ENCODE measurements at places on chromosomes 7 and 10. TPM values are rescaled to one million over a fixed set of nuclear protein-coding genes. Genes with fewer than 3 reads are reported as not detected.

DNA sequence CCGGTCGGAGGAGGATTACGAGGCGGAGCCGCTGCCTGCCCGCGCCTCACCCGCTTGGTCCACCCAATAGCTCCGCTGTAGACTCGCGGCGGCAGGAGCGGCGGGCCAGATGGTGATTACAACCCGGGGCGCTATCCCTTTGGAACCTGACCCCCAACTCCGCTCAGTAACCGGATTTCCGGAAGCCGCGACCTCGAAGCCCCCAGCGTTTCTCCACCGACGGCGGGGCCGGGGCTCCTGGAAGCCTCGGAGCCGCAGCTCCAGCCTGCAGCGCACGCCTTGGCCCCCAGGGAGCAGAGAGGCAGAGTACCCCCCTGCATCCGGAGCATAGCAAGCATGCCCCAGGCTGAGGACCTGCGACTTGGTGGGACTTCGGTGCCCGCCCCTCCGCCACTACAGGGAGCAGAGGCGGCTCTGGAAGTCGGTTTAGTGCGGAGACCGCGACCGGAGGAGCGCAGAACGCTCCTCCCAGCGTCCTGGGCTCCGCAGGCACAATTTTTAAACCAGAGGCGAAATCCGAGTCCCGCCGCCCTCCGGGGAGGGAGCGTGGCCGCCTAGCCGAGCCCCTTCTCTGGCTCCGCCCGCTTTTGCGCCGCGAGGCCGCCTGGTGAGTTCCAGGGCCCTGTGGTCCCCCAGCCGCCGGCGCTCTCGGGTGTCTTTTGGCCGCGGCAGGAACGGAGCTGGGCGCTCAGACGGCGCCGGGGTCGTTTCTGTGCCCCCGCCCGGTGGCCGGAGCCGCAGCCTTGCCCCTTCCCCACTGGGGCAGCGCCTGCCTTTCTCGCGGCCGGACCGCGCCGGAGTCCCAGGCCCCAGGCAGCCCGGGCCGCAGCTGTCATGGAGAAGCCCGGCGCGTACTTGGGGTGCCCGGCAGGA is 28.2 kb upstream of the BMS1 start:
- DNase-seq, result peak; percentile 7

LLCFC1 gene
- not detected for total RNA-seq

DNA sequence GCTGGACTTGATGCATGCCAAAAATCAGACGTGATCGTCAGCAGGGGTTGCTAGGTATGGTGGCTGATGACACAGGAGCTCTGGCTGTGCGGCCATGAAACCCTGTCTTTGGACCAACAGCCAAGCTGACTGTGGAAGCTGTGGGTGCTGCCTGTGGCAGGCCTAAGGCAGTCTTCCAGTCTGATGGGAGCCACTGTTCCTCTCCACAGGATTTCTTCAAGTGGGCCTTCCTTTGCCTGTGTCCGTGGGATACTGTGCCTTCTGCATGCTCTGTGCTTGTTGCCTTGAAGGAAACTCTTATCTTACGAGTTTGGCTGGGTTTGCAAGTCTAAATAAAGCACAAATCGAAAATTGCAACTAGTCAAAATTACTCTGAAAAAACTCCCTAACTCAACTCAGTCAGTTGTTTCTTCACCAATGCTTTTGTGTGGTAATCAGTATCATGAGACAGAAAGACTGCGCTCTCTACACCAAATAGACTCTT is 101.9 kb upstream of the PDLIM1 start:
- DNase-seq, result no peak

GRCh38 chr10:33455029-33455428 is 120.6 kb upstream of the NRP1 start:
- no peak for DNase-seq

- DNase-seq, result peak; percentile 77
Measured at GRCh38 chr10:130301021-130301892, 165.1 kb downstream of the GLRX3 start.

DNA sequence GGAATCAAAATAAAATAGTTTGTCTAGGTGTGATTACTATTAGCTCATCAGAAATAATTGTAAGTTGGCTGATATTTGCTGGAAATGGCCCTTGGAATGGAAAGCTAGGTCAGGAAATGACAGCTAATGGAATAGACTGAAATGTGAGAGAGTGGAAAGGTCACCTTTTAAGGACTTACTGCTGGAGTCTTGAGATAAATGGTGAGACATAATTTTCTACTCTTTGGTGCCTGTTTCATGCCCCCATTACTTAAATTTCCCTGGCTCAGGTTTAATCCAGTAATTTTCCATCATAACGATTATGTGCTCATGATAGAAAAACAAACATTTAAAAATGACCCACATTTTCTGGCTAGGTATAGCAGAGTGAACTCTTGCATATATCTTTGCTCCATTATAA is 123.6 kb downstream of the ADAM22 start:
- DNase-seq, result no peak

GRCh38 chr7:101104193-101104713 is 19.0 kb downstream of the TRIM56 start:
- DNase-seq, result peak; percentile 42

DNA sequence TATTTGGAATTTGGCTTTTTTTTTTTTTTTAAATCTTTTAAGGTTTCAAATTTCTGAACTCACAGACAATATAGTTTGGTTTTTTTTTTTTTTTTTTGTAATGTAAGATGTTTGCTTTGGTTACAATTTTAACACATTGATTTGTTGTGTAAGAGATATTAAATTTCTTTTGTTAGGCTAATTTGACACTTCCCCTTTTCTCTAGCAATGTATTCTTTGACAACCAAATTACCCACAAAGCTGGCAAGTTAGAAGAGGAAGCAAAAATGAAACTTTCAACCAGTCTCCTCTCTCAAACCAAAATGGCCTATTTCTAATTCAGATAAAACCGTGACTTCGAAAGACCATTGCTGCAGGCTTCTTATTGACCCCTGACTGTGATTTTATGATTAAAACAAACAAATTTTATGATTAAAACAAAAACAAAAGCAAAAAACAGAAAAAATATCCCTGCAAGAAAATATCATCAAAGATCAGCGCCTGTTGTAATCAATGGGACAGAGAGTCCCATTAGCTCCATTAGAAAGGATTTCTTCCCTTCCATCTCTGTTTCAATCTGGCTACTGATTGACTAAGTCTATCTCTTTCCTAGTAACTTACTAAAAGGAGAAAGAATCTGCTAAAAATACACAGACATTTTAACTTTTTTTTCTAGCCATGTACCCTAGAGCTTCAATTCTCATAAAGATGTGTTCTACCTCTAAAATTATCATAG is 489.2 kb downstream of the MDFIC start:
- no peak for DNase-seq

WDR86 gene
- not detected for total RNA-seq

- DNase-seq, result no peak
Measured at GRCh38 chr10:120940299-120940900, 89.2 kb downstream of the WDR11 start.

- DNase-seq, result no peak
Measured at GRCh38 chr10:6128591-6129251, 39.9 kb downstream of the RBM17 start.

GRCh38 chr10:15168291-15168785 is at the start of gene NMT2:
Gene NMT2 (minus strand): TSS chr10:15168693. CDS start chr10:15168612, 81 bp downstream.
- DNase-seq, result no peak

- DNase-seq, result no peak
Measured at GRCh38 chr10:121590772-121591171, 7.5 kb downstream of the FGFR2 start.

DNA sequence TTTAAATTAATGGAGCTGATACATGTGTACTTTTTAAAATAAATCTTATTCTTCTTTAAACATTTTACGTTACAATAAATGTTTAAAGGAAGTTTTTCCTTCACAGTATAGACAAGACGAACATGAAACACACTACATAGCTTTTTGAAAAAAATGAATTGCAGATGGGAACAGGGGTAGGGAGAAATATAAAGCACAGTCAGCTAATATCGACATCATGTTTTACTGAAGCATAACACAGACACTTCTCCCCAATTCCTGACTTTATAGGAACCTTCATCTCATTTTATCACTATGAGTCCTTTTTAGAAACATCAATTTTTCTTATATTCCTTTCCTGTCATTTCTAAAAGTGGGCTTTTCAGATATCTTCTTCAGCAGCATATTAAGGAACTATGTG is 153.5 kb downstream of the MACC1 start:
- DNase-seq, result no peak

GJD4 gene
- not detected for total RNA-seq

DNA sequence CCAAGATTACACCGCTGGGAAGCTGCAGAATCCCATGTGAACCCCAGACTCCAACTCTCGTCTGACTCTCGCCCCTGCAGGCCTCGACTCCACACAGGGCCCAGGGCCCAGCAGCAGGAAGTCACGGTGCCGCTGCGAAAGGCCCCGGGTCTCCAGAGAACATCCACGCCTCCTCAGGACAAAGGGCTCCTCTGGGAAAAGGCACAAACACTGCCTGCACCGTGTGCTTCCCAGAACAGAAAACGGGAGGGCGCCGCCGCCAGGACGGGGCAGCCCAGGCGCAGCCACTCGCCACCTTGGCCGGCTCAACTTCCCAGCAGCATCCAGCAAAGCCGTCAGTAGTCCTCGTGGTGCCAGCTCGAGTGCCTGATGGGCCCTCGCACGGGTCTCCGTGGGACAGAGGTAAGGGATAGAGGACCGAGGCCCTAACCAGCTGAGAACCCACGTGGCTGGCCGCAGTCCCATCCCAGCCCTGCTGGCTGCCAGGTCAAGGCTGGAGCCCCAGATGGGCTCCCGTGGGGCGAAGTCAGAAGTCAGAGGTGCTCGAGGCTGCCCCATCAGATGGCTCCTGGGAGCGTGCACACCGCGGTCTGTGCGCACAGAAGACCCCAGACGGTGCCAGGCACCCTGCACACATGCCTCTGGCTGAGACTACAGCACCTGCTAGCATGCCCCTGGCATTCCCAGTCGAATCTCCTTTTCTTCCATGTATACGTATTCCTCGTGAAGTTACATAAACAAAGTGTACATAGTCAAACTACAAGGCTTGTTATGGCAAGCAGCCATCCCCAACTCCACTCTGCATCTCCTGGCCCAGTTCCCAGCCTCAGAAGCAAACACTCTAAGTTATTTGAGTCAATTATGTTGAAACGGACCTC is 60.2 kb downstream of the MAD1L1 start:
- DNase-seq, result no peak

EPO gene
- not detected for total RNA-seq

SPACDR gene
- 0.40 TPM for total RNA-seq

SOSTDC1 gene
- not detected for total RNA-seq

GRID2IP gene
- under 0.01 TPM for total RNA-seq

GSTO1 gene
- total RNA-seq, result 286 TPM

DNA sequence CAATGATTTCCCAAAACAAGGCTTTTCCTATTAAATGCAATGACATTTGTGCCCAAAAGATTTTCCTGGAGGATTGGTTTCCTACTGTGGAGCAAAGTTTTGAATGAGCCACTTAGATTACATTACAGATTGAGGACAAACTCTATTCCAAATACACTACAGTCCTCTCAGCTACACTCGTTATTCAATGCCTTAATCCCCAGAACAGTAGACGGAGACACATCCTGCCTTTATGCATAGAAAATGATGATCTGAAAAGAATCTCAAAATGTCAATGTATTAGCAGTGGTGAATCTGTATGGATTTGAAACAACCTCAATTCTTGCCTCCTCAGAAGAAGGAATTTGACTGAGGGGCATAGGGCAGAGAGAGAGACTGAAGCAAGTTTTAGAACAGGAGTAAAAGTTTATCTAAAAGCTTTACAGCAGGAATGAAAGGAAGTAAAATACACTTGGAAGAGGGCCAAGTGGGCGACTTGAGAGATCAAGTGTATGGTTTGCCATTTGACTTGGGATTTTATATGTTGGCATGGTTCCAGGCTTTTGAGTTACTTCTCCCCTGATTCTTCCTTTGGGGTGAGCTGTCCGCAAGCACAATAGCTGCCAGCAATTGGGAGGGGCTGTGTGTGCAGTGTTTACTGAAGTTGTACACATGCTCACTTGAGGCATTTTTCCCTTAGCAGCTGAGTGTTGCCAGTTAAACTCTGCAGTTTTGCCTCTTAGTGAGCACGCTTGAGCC is 891.9 kb upstream of the MBL2 start:
- DNase-seq, result no peak

GRCh38 chr7:71096351-71096750 is 35.6 kb upstream of the GALNT17 start:
- DNase-seq, result no peak

DNA sequence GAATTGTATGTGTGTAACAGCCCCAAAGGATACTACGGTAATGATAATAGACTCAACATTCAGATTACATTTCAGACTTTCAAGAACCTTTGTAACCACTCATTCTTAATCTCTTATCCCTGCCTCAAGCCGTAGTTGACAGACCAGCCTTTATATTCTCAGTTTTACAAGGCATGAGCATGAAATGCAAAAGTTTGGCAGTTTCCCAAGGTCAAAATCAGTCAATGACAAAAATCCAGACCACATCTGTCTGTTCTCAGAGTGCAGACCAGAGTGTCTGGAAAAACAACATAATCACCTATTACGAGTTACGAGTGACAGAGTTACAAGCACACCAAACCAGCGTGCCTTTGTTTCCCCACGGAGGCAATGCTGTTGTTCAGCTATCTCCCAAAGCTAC is 178.6 kb upstream of the LRGUK start:
- no peak for DNase-seq

DNA sequence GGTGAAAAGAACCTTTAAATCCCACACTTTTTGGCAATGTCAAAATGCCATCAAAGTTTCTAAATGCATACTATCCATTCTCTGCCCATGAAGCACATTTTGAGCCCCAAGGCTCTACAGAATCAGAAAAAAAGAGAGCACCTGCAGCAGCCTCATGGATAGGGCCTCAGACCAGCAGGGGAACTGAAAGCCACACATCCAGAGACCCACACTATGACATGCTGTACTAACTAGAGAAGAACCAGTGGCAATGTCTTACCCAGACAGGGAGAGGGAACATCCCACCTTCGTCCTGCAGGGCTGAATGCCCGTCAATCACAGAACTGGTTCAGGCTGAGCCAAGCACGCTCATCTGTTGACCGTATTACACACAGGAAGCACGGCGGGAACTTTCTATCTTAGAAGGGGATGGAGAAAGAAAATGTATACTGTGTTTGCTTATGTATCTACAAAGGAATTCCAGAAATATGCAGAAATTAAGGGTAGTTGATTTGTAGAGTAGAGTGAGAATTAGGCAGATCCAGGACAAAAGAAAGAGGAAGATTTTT is 237.2 kb downstream of the GLI3 start:
- no peak for DNase-seq

DNA sequence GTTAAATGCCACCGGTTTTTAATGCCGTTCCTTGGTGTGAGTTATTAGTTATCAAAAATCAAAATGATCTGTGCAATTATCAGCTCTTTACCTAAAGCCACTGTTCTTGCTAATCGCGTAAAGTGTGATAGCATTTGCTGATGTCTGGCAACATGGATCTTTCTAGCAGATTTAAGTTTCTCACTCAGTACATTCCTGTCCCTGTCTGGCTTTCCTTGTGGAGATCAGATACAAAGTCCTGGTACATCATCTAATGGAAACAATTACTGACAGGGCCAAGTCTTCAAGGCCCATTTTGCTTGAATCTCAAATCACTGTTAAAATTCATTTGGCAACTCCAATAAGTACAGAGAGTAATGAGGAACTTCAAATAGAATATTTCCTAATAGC is 755.7 kb downstream of the AUTS2 start:
- DNase-seq, result no peak

MYL10 gene
- total RNA-seq, result not detected

PRKCQ gene
- total RNA-seq, result 0.44 TPM

MOGAT3 gene
- not detected for total RNA-seq

KCND2 gene
- 0.20 TPM for total RNA-seq
